Calu3 (cell line): ENCODE measurements at places on chromosomes 12 and 14. TPM values are rescaled to one million over a fixed set of nuclear protein-coding genes. Genes with fewer than 3 reads are reported as not detected.

TEX22 gene
- total RNA-seq = 1.6 and 2.8 TPM in 2 replicates

RNU6-7 gene
- total RNA-seq = not detected in 2 replicates

RNASE7 gene
- total RNA-seq = not detected in 2 replicates

SMCO2 gene
- 1.6 and 2.5 TPM in 2 replicates for total RNA-seq

EGLN3 gene
- total RNA-seq = 2.7 and 3.1 TPM in 2 replicates
